ENCODE measurements at places on chromosomes 6 and 20.

DNA sequence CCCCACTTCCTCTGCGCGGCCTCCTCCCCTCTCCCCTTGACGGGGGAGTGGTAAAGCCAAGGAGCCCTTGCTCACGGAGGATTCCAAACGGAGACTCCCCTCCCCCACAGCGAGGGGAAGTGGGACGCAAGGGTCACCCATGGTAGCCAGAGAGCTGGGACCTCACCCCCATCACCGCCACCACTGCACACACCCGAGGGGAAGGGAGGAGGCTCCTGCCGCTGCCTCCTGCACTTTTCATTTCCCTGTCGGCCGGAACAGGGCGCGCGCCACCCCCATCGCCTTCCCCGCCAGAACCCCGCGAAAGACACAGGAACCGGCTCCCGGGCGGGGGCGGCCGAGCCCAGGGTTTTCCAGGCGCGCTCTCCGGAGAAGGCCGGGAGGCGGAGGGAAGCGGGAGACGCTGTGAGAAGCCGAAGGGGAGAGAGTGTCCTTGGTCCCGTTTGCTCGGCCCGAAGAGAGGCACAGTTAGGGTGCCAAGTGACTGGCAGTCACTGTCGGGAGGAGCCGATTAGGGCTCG lies 789 bp downstream of the CCND3 start:
- peak; percentile 43 for DNase-seq

DNA sequence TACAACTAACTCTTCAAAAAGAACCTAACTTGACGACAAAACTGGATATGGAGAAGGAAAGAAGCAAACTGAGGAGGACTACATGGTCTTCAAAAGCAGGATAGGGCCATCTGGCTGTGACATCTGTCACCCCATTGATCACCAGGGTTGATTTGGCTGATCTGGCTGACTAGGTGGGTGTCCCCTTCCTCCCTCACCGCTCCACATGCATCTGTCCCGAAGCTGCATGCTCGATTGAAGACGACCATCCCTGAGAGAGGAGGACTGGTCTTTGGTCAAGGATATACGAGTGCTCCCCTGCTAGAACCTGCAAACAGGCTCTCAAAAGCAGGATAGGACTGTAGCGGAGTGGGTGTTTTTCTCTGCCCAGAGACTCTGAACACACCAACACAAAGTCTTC lies 21.7 kb downstream of the CPNE1 start:
- no peak for DNase-seq

- no peak for DNase-seq
These were observed 121.6 kb upstream of the GJE1 start for GRCh38 chr6:142011156-142011555.

DNA sequence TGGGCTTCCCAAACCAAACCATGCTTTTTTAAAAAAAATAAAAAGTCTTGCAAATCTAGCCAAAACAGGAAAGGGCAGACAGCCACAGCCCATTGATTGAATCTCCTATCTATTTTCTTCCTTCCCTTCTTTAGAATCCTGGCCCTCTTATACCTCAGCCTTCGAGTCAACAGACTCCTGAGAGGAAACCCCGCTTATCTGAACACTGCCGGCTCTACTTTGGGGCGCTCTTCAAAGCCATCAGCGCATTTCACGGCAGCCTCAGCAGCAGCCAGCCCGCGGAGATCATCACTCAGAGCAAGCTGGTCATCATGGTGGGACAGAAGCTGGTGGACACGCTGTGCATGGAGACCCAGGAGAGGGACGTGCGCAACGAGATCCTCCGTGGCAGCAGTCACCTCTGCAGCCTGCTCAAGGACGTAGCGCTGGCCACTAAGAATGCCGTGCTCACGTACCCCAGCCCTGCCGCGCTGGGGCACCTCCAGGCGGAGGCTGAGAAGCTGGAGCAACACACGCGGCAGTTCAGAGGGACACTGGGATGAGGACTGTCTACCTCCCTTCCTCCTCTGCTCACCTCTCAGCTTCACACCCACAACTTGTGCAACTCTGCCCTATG lies 10.1 kb upstream of the RTF2 start:
- DNase-seq = no peak

DNA sequence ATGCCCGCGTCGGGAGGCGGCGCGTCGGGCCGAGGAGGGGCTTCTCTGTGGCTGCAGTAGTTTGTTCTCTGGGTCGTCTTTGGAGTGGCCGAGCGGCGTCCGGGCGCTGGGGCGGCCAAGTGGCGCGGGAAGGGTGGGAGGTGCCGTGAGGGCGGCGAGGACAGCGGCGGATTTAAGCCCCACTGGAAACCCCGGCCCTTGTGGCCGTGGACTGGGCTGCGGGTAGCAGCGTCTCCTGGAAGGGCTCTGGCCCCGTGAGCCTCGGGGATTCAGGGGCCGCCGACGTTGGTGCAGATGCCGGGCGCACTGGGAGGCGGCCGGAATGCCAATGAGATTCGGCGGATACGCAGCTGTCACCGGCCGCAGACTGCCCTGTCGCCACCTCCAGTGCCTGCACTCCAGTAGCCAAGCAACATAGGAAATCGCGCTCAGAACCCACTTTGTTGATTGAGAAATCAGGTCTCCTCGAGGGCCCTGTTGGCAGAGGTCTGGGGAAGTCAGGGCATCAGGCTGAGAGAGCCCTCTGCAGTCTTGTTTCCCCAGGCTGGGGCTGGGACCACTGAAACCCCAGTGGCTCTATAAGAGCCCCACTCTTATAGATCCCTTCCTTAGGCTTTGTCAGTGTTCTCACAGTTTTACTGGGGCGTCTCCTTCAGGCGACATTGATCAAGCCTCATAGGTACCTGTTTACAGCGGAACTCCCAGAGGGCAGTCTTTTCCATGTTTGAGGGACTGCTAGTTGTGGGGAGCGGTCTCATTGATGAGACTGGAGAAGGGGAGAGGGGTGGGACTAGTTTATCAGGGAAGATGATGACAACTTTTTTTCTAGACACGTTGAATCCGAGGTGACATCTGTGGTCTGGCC lies 642 bp downstream of the GZF1 start:
- DNase-seq = no peak

- DNase-seq = no peak
These were observed 259.4 kb upstream of the AGPAT4 start for GRCh38 chr6:161533266-161533665.

- DNase-seq = no peak
These were observed 69.0 kb downstream of the ID4 start for GRCh38 chr6:19906171-19906570.

- DNase-seq = no peak
These were observed 12.5 kb upstream of the STX16 start for GRCh38 chr20:58638467-58639181.

- no peak for DNase-seq
These were observed 24.9 kb downstream of the COL21A1 start for GRCh38 chr6:56222499-56222898.

GRCh38 chr20:37262505-37262904 lies 891 bp upstream of the GHRH start:
- DNase-seq = no peak

DNA sequence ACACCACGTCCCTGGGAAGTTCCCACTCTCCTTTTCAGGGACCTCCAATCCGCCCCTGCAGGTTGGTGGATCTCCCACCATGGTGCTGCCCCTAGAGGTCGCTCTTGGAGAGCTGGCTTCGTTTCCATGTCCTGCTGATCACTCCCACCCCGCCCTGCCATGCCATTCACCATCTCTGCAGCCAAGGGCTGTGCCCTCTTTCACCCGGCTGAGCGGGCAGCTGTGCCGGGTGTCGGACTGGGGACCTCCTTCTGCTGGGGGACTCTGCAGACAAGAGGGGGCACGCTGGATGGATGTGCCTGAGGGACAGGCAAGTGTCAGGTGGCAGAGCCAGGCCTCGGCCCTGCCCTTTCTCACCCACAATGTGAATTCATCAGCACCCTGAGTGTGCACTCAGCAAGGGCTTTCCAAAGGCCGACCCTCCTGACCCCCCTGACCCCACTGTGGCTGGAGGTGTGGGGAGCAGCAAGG lies 347.0 kb downstream of the CDH4 start:
- DNase-seq = no peak
